ENCODE measurements at places on chromosomes 5 and 9.

DNA sequence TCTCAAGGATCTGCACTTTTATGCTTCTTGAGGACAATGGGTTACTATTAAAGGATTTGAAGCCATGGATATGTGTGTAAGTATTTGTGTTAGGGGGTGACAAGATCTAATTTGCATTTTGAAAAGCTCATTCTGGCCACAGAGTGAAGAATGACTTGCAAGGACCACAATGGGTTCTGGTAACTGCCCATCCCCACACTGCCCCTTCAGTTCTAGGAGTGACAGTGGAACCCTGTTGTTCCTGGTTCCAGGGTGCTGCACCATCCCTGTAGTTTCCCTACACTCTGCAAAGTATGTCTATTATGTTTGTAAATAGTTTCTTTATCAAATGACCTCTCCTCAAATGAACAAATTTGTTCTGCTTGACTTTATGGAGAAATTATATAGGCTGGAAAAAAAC is 9.7 kb upstream of the SPRY4 start:
- no peak for DNase-seq

- DNase-seq: no peak
These were observed 188.6 kb downstream of the CFAP90 start for GRCh38 chr5:7662289-7662688.

DNA sequence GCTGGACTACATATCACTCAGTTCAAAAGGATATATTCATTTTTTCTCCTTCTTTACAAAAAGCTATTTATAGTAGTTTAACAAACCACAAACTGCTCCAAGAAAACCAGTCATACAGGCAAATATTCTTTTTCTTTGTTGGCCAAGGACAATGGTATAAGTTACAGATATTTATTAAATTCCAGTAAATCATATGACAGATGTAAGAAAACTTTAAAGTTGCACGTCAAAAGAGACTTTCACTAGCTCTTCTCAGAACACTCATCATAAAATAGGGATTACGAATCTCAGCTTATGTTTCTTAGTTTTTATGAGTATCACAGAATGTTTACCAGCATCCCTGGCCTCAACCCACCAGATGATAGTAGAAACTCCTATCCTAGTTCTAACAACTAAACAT is 67.2 kb downstream of the ANKRD31 start:
- no peak for DNase-seq

GRCh38 chr9:78371981-78372380 is 75.1 kb downstream of the PSAT1 start:
- DNase-seq: no peak

- DNase-seq: no peak
These were observed 125.5 kb downstream of the DCP2 start for GRCh38 chr5:113102121-113102531.

GRCh38 chr5:149683964-149684363 is 46.1 kb upstream of the PPARGC1B start:
- no peak for DNase-seq

DNA sequence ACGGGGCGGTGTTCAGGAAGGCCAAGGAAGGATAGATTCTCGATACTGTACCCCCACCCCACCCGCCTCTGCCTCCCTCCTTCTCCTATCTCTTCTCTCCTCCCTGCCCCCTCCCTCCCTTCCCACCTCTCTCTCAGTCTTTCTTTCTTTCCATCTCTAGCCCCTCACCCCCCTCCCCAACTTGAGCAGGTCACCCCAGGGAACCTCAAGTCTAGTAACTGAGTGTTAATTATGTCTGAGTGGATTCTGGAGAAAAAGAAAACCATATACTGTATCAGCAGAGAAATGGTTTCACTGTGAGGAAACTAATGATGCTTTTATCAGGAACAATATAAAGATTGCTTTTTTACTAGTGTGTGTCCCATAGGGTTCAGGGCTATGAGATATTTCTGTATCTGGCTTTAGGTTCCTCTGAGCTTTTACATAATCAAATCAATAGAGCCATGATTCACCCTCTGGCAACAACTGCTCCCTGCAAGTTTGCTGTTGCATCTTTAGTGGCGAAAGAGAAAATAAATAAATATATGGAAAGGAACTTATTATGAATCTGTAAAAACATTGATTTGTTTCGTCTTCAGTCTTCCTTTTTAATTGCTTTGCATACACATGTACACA is 639.7 kb downstream of the CCDC171 start:
- DNase-seq: no peak

DNA sequence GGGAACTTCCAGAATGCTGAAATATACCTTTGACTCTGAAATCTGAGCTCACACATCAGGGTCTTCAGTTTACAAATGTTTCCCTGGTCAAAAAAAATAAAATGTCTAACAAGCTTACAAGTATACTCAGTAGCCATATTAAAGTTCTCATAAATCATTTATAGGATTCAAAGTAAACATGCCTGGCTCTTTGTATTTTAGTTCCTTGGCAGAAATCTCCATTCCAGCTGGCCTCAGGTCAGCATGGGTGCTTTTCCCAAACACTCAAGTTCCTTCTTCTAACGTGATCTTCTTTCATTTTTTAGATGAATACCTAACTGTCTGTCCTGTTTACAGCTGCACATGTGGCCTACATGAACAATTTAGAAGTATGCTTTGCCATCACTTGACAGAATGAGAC is 263.2 kb downstream of the GAS1 start:
- no peak for DNase-seq

- no peak for DNase-seq
These were observed 34.4 kb downstream of the TTLL11 start for GRCh38 chr9:122058709-122059108.

GRCh38 chr9:98419260-98419603 is 163.8 kb upstream of the TBC1D2 start:
- no peak for DNase-seq

DNA sequence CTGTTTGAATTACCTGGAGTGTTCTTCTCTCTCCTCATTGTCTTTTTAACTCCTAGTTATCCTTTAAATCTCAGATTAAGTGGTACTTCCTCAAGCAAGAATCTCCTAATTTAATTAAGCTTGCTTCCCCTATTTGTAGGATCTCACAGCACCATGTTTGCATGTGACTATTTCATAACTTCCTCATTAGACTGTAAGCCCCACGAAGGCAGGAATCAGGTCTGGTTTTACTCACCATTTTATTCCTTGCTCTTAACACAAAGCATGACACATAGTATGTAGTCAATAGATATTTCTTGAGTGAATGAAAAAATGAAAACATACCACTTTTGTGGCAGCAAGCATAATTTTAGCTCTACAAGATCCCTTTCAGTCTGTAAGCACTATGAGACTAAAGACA is 1.3 kb upstream of the ERMP1 start:
- no peak for DNase-seq

GRCh38 chr9:136728080-136728547 is 14.6 kb downstream of the LCN10 start:
- DNase-seq: peak; percentile 89

DNA sequence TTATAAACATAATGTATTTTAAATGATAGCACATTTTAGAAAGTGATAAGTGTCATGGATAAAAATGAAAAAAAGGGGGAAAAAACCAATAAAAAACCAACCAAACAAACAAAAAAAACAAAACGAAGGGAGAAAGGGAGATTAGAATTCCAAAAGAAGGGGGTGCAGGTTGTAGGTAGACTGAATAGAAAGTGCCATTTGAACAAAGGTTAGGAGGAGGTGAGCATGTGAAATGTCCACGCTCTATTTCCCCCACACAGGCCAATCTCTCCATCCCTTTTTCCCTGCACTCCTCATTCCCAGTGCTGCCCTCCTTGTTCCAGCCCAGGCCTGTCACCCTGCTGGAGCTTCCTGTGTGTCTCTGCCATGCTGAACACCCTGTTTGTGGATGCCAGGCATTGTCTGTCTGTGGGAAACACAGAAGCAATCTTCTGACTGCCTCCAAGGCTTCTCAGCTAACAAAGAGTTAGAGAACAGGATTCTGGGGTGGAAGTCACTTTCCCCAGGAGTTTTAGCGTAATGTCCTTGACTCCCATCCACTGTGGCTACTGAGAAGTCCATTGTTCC is 138.8 kb downstream of the ADAMTS16 start:
- DNase-seq: no peak

- no peak for DNase-seq
These were observed 67.8 kb downstream of the PCSK5 start for GRCh38 chr9:75958226-75958625.

DNA sequence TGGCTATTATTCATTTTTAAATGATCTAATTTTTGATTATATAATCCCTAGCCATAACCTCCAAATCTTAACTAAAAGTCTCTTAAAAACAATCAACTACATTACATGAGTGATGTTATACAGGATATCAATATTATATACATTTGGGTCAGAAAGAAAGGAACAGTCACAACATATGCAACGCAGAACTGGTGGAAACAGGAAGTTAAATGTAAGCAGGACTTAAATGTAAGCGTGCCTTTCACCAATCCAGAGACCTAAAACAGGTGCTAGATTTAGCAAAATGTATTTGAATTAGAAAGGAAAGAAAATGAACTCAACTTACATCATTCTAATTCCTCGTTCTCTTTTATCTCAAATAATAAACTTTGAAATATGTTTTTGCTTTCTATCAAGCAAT is 738.5 kb downstream of the PTPRD start:
- no peak for DNase-seq

- no peak for DNase-seq
These were observed 336.3 kb downstream of the ADGRV1 start for GRCh38 chr5:90894866-90895420.

DNA sequence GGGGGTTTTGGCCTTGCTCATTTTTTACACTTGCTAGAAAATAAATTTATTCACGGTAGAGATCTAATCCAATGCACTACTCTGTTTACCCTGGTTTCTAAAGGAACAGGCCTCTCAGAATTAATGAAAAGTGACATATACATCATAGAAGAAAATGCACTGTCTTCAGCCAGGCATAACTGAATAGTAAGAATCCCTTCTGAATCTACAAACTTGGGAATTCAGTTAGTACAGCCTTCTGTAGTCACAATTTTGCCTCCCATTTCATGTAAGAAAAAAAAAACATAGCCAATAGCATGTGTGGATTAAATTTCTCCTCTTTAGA is 197.3 kb downstream of the CAAP1 start:
- DNase-seq: no peak
